ENCODE measurements at places on chromosomes 5 and 9.

GRCh38 chr5:25128606-25129005 lies 483.8 kb upstream of the CDH10 start:
- no peak for DNase-seq

- no peak for DNase-seq
Measured at GRCh38 chr9:72981433-72981832, 28.6 kb upstream of the ALDH1A1 start.

GRCh38 chr5:43049236-43049635 lies 9.1 kb upstream of the ANXA2R start:
- DNase-seq = no peak

DNA sequence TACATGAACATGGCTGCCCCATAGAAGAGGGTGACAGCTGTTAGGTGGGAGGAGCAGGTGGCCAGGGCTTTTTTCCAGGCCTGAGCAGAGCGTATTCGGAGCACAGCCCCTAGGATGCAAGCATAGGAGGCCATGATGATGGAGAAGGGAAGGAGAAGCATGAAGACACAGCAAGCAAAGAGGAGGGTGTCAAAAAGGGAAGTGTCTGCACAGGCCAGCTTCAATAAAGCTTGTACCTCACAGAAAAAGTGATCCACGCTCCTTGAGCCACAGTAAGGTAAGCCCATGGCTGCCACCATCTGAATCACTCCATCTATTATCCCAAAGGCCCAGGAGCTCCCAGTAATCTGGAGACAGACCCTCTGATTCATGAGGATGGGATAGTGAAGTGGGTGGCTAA lies 6.4 kb downstream of the OR2V1 start:
- no peak for DNase-seq

DNA sequence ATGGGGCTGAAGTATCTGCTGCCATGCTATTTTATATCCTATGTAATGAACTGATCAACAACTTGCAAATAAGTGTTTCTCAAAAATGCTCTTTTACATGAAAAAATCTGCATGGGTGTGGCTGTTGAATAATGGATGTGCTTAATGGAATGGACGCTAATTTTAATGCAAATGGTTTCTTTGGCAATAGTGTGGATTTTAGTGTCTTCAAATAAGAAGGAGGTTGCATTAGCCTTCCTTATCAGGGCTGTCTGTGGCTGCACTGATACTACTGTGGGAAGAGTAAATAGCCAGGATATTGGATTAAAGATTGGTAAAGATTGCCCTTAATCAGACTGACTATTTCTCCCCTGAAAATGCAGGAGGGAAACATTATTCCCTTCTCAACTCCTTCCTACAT lies 121.9 kb upstream of the STK32A start:
- DNase-seq = no peak

GRCh38 chr5:32722957-32723356 lies 11.8 kb downstream of the NPR3 start:
- DNase-seq = no peak

GRCh38 chr9:1804128-1804865 lies 210.8 kb upstream of the SMARCA2 start:
- DNase-seq = no peak

DNA sequence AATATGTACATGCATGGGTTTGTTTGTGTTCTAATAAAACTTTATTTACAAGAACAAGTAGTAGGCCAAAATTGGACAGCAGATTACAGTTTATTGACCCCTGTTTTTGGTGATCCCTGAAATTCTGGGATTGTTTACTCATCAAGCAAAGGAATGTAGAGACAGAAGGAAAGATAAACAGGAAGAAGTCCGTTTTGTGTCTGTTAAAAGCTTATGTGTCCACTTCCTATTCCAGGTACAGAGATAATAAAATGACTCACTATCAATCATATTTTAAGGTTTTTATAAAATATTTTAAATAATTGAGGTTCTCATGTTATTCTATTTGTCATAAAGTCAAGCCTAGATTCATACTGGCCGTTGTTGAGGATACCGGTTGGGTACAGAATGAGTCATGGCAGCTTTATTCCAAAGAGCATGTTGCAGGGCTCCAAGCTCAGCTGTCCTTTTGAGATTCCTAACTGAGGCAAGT lies 214.9 kb upstream of the DAB2 start:
- no peak for DNase-seq

GRCh38 chr5:126464959-126465358 lies 41.8 kb downstream of the GRAMD2B start:
- no peak for DNase-seq

DNA sequence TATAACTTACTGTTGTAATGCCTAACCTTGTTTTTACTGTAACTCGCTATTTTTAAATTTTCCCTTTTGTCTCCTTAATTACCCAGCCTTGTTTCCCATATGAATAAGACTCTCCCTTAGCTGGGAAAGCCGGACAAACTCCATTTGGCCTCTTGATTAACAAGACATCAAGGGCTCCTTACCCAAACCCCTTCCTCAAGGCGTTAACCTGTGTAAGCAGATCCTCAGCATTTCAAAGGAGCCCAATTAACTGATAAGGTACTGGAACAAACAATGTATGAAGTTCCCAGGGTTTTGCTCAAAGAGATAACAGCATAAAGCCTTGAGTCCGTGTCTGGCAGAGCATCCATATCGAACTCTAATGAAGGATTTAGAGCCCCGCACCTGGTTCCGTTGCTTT lies 66.0 kb upstream of the SIMC1 start:
- DNase-seq = no peak

DNA sequence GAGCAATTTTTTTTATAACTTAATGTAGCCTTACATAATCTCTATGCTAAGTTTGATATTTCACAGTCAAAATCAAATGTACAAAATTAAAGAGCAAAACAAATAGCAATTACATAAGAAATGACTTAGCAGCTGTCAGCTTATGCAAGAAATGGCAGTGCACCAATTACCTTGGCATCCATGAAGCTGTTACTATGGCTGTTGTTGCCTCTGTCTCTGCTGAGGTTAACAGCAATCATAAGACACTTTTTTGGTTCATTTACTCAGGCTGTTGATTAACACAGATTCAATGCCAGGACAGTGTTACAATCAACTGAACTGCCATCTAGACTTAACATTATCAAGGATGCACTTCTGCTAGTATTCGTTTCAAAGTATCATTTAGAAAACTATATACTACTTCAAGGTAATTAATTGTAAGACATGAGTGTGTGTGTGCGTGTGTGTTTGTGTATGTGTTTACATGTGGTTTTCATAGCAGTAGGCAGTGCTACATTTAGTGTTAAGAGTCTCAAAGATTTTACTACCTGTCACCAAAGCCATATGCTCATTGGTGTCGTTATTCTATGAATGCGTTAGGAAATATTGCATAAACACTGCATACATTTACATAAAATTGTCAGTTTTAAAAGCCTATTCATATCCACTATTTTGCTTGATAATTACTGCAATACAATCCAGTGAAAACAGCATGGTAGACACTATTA lies 1084.2 kb upstream of the COX7C start:
- no peak for DNase-seq

DNA sequence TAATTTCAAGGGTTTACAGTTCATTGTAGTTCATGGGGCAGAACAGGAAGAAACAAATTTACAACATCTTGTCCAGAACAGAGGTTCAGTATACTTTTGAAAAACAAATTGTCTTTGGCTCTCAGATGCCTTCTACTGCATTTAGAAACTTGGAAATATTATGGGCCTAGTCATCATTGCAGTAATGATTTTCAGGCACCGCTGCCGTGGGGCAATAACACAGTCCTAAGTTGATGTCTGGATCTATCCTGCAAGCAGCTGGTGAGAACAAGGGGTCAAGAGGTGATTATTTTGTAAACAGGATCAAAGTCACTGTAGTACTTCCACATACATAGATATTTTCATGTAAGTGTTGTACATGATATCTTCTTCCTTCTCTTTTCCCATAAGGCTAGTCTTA lies 82.5 kb upstream of the CAST start:
- no peak for DNase-seq

DNA sequence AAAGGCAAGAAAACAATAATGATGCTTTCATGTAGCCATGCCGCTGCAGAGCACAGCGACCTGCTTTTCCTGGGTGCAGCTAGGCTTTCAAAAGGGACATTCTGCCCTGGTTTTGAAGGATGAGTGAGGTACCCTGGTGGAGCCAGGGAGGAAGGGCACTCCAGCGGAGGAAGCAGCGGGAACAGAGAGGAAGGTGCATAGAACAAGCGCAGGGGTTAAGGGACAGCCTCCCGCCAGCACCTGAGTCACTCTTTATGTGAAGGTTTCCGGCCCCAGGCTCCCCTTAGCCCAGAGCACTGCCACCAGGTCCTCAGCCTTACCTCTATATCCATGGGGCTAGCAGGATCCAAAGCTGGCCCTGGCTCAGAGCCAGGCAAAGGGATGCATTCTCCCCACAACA lies 221.1 kb downstream of the CDK5RAP2 start:
- DNase-seq = no peak

DNA sequence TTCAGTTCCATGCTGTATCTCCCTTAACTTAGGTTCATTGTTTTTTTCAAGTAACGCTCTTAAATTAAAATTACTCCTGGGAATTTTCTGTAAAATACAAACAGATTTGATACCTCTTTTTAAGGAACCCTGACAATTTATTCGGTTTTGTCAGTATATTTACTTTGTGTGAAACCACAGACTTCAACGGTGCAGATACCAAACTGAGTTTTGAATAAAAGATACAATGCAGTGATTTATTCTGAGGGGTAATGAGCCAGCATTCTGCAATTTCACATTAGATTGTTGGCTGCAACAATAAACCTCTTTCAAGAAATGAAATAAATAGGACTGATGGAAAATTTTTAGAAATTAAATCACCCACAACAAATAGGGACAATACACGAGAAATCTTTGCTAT lies 308.6 kb upstream of the EDIL3 start:
- no peak for DNase-seq

DNA sequence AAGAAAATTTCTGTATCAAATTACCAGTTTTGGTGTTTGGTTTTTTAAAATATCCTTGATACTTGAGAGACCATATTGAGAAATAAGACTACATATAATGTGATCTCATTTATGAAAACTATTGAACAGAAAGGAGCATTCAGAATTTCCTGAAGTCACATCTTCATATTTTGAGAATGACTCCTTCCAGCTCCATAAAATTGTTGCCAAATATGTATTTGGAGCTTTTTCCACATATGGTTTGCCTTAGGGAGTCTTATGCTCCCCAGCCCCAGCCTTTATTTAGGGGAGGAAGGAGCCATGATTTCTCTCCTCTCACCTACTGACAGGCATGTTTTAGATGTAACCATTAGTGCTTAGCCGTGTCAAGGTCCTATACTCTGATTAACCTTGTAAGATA lies 51.1 kb downstream of the GCNT1 start:
- no peak for DNase-seq

DNA sequence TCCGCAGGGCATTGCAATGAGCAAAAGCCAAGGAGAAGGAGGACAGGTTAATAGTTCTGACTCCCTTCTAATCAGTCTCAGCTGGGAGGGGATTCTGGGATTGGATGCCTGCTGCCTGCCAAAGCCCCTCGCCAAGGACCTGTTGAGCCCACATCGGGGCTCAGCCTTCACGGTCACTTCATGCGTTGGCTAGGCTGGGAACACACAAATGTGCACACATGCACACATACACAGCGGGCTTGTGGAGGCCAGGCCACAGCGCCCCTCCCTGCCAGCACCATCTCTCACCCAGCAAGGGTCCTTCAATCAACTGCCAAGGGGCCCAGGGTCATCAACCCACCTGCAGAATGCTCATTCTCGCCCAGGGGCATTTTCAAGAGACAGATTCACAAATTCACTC lies 113.9 kb downstream of the C5orf15 start:
- DNase-seq = no peak

- DNase-seq = no peak
Measured at GRCh38 chr5:21623831-21624230, 1229.3 kb downstream of the CDH12 start.

- DNase-seq = no peak
Measured at GRCh38 chr9:134653259-134654009, 11.8 kb downstream of the COL5A1 start.

- no peak for DNase-seq
Measured at GRCh38 chr5:50984640-50985039, 318.2 kb downstream of the PARP8 start.
